NCI-H226 (cell line): ENCODE measurements at places on chromosomes 3 and 15.

DNA sequence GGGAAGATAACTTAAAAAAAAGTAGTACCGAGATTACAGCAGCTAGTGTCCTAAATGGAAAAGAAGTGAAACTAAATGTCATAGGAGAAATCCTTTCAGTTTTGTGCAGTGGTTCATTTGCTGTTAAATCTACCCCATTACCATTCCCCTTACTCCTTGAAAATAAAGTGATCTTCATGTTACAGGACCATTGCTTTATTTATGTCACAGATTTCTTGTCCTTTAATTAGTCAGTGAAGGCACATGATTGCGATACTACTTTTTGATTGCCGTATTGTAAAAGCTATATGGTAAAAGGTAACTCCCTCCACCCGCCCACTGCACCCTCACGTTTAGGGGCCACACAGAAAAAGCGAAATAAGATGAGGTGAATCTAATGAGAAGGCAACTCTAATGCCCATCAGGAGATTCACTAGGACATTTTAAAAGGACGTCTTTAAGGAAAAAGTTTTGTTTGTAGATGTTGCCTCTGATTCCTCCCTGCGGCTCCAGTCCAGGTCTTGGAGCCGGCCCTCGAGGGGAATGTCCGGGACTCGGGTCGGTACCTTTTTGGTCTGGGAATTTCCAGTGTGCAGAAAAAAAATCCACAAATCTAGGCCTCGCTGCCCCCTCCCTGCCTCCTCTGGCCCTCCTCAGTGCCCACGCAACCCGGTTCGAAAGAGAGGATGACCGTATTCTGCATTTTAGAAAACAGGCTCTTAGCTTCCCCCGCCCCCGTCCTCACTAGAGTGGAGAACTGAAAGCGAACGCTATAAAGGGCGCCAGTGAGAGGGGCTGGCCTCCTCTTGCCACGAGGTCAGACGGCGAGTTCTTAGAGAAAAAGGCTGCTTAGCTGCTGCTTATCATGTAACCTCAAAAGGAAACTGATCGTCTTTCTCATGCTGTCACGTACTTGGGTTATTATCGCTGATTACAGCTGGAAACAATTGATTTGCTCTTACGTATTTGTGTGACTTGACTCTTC, 21.8 kb upstream of the NFKBIZ start:
- DNase-seq: peak; percentile 64

DNA sequence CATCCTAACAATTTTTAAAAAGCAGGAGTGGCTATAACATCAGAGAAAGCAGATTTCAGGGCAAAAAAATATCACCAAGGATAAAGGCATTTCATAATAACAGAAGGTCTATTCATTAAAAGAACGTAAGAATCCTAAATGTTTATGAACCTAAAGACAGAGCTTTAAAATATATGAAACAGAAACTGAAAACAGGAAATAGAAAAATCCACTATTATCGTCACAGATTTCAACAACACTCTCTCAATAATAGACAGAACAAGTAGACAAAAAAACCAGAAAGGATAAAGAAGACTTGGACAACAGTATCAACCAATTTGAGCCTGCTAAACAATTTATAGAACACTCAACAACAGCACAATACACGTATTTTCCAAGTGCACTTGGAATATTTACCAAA, 71.4 kb downstream of the FBXL22 start:
- DNase-seq: no peak

GRCh38 chr15:65841121-65841930, 28.0 kb upstream of the RAB11A start:
- peak; percentile 88 for DNase-seq

GRCh38 chr3:189269365-189269764, 97.6 kb downstream of the TPRG1 start:
- DNase-seq: no peak

DNA sequence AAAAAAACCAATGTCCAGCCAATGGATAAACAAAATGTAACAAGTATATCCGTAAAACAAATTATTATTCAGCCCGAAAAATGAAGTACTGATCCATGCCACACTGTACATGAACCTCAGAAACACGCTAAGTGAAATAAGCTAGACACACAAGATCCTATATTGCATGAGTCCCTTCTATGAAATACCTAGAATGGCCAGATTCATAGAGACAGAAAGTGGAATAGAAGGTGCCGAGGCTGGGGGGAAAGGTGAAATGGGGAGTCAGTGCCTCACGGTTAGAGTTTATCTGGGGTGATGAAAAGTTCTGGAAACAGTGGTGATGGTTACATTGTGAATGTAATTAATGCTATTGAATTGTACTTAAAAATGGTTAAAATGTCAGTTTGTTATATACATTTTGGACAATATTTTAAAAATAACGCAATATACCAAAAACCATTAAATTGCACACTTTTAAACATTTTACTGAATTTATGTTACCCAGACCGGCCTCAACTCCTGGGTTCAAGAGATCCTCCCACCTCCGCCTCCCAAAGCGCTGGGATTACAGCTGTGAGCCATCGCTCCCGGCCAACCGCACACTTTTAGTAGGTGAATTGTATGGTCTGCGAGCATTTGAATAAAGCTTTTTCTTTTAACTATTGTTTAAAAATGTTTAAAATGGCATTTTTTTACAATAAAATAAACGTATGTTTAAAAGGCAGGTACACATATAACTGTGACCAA, 2.1 kb downstream of the RNF168 start:
- DNase-seq: no peak

GRCh38 chr3:46284981-46285683, 42.9 kb downstream of the CCR3 start:
- DNase-seq: peak; percentile 92

DNA sequence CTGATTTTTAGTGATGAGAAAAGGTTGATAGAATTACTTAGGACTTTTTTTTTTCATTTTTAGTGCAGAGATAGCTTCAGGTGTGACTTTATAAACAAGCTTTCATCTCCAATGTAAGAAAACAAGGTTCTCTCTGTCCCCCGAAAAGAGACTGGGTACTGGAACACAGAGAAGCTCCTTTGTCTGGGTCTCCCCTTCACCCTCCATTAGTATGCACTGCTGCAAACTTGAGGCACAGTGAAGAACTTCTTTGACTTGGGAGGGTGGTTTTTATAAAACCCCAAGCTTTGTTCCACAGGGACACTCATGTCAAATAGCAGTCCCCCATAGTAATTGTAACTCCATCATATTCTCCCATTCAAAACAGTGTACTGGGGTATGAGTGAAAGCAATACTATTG, 93.5 kb upstream of the SOX2 start:
- DNase-seq: no peak

DNA sequence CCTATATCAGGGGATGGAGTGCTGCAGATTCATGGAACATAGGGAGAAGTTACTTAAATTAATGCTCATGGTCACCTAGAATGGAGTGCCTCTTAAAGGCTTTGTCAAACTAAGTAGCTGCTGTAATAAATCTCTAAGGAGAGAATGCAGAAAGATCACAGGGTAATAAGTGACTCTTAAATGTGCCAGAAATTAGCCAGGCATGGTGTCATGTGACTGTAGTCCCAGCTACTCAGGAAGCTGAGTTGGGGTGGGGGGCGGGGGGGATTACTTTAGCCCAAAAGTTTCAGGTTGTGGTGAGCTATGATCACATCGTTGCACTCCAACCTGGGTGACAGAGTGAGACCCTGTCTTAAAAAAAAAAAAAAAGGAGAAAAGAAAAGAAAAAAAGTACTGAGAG, 90.9 kb upstream of the ASB14 start:
- no peak for DNase-seq

DNA sequence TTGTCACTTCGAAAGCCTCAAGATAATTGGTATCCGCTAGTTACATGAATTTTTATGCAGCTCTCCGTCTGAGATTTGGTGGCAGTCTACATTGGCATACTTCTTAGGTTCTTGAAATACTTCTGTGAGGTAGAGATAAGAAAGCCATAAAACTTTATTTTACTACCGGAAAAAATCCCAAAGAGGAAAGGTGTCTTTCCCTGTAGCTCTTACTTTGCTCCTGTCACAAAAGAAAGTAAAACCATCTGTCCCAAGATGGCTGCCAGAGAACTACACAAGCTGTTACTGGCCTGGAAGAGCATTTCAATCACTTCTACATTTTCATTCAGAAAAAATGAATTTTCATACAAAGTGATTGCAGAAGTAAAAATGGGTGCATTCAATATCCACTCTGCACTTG, 214.8 kb upstream of the ST8SIA2 start:
- DNase-seq: no peak

DNA sequence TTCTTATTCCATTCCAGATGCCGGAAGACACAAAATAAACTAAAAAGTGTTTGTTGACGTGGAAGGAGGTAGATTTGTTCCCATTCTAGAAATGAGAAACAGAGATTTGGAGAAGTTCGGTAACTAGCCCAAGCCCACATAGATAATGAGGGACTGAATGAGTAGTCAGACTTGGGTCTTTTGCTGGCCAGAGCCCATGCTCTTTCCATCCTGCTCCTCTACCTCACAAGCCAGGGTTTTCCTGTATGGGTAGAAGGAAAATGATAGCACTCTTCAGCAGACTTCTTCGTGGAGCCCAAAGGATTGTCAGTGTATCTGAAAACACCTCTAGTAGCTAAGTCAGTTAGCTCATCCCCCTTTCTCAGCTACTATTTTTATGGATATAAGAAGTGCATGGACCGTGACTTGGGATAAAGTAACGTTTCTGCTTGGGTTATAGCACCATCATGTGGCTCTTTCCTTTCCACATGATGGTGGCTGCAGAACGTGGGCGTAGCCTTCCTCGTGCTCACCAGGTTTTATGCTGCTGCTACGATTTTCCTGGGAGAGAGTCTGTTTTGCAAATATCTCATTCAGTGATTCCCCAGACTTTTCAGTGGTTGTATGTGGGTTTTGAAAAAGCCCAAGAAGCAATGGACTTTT, 84.6 kb downstream of the DGKG start:
- no peak for DNase-seq

GRCh38 chr3:79175870-79176269, 591.9 kb downstream of the ROBO1 start:
- DNase-seq: no peak

- DNase-seq: no peak
Measured at GRCh38 chr3:194205675-194206133, 69.8 kb downstream of the HES1 start.

DNA sequence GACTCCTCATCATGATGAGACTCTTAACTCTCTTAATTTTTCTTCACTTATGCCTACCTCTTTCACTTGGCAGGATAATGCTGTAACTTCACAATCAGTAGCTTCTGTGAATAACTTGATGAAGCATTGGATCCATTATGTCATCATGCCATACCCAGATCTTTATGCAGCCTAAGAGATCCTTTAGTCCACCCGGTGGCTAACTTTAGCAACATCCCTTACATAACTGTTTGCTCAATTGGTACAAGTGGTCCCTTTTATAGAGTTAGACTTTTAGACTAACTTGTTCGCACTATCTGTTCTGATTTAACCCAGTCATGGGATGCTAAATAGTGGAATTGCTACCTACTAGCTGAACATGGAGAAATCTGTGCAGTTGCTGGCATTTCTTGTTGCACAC, 184.5 kb downstream of the USP13 start:
- DNase-seq: no peak

DNA sequence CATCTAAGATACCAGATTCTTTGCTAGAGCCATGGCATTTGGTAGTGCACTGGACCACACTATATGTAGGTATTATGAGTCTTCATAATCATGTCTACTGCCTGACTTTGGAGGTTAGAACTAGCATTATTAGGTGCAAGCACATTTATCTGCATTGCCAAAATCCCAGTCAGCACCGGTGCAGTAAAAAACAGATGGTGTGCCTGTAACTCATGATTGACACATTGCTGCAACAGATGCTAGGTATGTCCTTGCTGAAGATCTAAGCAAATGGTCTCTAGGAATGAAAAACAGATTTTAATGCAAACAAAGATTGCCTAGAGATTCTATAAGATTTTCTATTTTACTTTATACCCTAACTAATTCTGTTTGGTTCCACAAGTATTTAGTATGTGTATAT, 47.7 kb downstream of the MYO5A start:
- no peak for DNase-seq

DNA sequence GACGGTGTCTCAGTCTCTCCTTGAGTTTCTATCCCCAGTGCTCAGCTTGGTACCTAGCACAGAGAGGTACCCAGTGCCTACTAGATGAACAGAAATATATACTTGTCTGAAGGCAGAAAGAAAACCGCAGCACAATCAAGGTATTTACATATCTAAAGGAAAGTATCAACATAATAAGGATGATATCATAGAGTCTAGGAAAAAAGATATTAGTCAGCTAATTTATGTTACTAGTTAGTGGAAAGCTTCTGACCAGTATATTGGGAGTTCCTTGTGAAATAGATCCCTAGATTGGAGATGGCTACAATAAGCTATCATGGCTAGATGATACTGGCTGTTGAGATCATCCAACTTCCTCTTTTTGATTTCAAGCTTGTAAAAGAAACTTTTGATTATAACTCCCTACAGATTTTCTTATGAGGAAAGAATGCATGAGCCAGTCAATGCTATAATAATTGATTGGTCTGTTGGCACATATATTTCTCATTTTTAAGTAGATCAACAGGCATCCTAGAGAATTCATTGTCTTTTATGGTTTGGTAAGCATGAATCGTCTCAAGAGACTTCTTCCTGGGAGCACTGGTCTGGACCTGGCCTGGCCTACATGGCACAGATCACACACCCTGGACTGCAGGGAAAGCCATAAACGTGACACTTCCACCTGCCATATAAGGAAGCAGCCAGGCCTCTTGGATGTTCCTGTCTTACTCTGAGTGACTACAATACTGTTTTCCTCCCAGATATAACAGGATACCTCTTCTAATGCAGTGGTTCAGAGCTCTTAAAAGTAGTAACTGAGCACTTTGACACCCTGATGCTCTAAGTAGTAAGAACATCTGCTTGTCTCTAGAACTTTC, 60.7 kb downstream of the IMPG2 start:
- no peak for DNase-seq

- DNase-seq: no peak
Measured at GRCh38 chr3:49476563-49476962, 6.5 kb downstream of the DAG1 start.

DNA sequence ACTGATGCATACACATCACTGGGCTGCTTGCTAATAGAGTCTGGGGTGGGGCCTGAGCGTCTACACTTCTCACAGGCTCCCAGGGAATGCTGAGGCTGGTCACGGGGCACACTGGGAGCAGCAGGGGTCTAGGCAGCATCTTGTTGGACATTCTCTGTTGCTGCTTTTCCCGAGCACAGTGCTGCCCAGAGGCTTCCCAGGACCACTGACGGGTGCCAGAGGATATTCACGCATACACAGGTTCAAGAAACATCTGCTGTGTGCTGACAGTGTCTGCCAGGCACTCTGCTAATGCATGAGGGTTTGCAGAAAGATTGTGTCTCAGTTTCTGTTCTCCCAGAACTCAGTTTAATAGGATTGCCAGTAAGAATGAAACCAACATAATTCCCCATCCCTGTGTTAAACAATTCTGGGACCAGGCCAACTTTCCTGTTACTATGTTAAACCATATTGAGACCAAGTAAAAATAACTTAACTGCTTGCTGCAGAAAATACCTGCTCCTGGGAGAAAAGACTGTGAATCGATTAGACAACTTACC, 23.9 kb upstream of the BCL2L10 start:
- DNase-seq: no peak
